ENCODE measurements at places on chromosomes 3 and 15.

- DNase-seq, result no peak
Measured at GRCh38 chr15:34644851-34645250, 61.4 kb upstream of the GOLGA8B start.

GRCh38 chr15:74011610-74012009, 17.1 kb downstream of the PML start:
- no peak for DNase-seq

GRCh38 chr15:98698792-98699191, 50.5 kb downstream of the IGF1R start:
- no peak for DNase-seq

GRCh38 chr3:4864503-4864902, 114.7 kb upstream of the BHLHE40 start:
- no peak for DNase-seq

DNA sequence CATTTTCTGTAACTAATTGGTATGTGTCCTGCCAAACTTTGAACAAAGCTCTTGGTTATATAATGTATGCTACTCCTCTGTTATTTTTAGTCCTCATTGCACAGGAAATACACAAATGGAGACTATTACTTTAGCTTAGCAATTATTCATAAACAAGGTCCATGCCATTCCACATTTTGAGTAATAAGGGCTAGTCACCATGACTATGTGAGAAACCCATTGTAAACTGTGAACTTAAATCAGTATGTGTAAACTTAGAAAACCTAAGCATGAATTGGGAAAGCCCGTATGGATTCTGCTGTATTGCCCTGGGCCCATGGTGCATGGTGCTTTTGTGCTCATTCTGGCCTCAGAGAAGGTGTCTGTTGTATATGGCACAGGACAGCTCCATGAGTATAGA, 100.3 kb downstream of the HCN4 start:
- no peak for DNase-seq

GRCh38 chr3:108271626-108272025, 24.7 kb upstream of the HHLA2 start:
- DNase-seq, result no peak

- no peak for DNase-seq
Measured at GRCh38 chr3:173403376-173403775, 5.8 kb downstream of the NLGN1 start.

DNA sequence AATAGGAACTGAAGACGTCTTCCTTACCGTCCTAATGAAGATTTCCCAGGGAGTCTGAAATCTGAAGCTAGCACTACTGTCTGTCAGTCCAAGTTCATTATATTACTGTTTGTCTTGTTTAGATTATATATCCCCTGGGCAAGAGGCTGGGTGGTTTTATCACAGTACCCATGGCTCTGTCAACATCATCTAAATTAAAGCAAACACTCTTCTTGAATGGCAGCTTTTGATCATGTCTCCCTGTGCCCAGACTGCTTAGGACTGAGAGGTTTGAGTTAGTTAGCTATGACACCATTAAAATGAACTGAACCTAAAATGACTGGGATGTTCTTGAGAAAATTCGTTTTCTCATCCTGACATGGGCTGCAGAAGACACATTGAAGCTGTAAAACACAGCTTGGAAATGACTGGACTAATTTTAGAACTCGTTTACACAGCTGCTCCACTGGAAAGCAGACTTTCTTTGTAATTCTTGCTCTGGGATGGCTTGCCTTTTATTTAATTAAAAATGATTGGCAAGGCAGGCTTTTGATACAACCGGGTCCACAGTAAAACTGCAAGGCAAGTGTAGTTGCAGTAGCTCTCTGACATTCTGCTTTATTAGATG, 243.5 kb downstream of the MFSD1 start:
- DNase-seq, result no peak

DNA sequence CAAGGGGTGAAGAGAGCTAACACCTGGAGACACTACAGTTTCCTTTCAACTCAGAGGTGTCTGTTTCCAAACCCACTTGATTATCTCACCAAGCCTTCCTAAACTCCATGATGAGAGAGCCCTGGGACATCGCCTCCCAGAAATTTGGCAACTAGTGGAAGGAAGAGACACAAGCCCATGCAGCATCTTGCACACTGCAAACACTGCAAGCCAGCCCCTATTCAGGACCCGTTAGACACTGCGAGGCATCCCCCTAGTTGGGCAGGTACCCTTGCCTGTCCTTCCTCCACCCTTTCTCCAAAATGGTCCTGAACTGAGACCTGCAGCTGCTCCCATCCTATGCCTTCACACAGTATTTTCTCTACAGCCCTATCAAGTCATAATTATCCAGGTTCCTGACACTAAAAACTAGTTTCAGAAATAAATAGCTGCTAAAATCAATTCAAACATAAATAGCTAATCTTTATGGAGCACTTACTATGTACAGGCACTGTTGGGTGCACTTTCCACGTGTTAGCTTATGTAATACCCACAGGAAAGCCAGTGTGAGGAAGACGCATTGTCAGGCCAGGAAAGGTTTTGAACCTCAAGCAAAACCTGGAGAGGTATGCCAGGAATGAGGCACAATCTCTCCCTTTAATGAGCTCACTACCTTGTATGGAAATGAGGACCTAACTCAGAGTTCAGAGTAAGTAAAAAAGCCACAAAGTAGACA, 2.8 kb downstream of the MAGI1 start:
- no peak for DNase-seq

GRCh38 chr3:42773409-42773751, 327 bp upstream of the CCDC13 start:
- peak; percentile 69 for DNase-seq

GRCh38 chr15:89814112-89814742, 425 bp downstream of the ANPEP start:
- no peak for DNase-seq

DNA sequence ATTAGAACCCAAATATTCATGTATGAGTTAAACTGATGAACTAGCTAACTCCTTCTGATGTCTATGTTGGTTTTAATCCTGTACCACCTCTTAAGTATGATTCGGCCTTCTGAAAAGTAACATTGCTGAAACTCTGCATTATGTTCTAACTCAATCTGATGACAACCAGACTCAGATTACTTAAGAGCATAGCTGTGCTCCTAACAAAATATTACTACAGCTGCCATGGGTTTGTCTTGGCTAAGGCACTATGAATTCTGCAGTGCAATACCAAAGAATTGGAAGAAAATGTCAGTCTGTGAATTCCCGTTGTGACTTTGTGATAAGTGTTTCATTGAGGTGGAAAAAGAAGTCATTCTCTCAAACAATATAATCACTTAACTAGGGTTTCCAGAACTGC, 224.4 kb downstream of the ZMAT3 start:
- no peak for DNase-seq

DNA sequence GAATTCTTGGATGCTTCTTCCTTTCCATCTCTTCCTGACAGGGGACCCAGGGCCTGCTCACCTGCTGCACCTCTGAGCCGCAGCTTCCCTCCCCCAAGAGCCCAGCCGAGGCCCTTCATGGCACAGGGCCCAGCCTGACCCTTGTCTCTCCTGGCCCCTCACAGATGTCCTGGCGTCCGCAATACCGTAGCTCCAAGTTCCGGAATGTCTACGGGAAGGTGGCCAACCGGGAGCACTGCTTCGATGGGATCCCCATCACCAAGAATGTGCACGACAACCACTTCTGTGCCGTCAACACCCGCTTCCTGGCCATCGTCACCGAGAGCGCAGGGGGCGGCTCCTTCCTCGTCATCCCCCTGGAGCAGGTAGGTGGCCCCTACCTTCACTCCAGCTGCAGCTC, 66.2 kb downstream of the CORO2B start:
- no peak for DNase-seq

DNA sequence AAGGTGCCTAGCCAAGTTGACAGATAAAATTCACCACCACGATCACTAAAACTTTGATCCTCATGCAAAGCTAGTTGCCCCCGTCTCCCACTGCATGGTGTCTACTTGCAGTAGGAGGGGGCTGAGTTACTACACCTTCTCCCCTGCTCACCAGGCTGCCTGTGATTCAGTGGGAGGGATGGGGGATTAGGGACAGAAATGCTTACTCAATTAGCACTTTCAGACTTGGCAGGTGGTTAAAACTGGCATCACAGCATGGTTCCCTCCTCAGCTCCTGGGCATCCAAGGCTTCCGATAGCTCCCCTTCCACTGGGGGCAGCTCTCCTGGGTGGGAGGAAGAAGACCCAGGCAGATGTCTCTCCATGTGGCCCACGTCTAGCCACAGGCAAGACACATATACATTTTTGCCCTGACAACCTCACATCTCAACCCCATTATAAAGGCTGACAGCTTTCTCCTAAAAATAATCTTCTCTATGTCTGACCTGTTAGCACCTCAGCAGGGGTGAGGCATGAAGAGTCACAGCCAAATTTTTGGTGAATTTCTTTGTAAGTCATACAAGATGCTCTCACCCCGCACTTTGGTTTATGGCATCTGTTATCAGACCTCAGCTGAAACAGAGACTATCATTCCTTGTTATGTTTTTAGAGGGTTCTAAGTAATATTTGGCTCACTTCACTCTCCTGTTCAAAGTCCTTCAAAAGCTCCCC, 369.0 kb downstream of the SV2B start:
- no peak for DNase-seq

GRCh38 chr3:97930018-97930417, 42.2 kb downstream of the RIOX2 start:
- no peak for DNase-seq

- DNase-seq, result no peak
Measured at GRCh38 chr15:31556494-31557150, 230.0 kb downstream of the KLF13 start.

DNA sequence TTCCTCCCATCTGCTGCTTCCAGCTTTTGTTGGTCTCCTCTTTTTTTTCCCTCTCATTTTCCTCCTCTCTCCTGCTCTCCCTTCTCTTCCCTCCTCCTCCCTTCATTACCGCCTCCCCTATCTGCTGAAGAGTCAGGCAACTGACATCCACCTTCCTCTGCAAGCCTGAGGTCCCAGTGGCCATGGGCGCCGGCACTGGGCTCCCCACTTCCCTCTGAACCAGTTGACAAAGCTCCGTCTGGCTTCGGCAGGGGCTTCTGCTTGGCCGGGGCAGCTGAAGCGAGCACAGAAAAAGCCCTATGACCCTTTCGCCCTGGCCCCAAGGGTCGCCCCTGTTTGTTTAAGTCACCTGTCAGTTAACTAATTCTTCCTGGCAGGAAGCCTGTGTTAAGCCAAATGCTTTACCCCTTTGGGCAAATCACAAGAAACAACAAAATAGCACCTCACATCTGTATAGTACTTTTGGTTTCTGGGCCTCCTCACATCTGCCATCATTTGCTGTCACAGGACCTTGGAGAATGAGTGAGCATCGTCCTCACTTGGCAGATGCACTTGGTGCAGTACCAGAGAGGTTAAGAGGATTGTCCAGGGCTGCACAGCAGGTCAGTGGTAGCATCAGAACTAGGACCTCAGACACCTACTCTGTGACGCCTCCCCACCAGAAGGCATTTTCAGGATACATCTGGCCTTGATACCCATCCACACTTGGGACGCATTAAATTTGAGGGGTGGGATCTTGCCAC, 27.7 kb downstream of the ITGA11 start:
- no peak for DNase-seq

DNA sequence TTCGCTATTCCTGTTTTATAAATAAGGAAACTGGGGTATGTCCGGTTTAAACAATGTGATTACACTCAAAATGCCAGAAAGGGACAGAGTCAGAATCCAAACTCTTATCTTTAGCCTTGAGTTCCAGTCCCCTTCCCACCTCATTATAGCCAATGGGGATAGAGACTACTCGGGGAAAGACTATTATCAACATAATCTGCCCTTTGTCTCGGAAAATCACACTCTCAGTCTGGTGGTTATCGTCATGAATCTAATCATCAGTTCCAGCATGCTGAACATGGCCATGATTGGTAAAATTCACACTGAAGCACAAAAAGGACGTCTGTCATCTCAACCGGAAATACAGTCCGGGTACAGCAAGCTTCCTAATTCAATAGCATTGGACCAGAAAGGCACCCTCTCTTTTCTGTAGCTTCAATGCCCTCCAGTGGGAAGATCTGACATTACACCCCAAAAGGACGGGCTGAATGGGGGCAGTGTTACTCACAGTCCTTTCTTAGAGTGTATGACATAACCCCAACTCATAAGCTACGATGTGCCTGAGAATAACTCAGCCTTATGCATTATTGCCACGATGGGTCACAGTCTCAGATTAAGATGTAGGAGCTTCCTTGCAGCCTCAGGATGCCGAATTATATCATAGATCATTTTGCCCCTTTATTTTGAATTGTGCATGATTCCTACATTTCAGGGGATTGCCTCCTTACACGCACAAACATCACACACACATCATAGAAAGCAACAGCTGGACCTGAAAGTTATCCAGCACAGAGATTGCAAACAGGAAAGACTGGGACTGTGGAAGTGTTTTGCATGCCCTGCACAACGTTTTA, 390.4 kb upstream of the LMCD1 start:
- DNase-seq, result peak; percentile 16

DNA sequence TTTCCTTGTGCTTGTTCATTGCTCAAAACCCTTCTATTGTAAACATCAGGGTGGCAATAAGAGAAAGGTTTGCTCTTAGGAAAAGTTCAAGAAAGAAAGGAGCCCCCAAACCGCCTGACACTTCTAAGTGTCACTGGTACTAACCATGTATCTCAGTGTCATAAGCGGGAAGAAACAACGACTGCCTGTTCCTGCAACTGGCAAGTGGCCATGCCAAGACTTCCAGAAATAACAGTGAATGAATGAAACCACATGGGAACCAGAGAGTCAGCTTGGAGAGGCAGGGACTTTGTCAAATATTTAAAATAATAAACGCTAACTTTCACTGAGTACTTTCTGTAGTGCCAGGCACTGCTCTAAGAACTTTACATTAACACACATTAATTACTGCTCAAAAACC, 1.1 kb downstream of the PLSCR2 start:
- no peak for DNase-seq
